ENCODE measurements at places on chromosomes 7 and 10.

GRCh38 chr10:86443069-86443468, 76.5 kb upstream of the GRID1 start:
- no peak for DNase-seq

DNA sequence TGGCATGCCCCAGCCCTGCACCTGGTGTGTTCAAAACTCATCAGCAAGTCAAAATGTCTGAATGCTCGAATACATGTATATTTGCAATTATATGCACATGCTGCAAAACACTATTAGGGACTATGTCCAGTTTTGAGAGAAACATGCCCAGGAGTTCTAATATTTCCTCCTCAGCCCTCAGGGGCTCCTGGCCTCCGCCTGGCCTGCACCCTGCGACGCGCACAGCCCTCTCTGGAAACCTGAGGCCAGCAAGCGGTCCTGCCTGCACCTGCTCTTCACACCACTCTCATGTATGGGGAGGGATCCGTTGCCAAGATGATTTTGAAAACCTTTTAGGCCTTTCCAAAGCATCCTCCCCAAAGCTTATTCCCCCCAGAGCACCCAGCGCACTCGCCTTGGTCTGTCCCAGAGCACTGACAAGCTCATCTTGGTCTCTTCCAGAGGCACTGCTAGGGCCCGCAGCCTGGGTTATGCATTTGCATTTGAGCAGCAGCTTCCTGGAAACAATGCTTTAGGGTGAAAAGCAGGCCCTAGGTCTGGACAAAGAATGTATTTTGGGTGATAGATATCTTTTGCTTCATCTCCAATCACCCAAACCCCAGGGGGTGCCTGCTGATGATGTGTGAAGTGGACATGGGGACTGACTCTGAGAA, 22.6 kb upstream of the CNPY1 start:
- DNase-seq: no peak

DNA sequence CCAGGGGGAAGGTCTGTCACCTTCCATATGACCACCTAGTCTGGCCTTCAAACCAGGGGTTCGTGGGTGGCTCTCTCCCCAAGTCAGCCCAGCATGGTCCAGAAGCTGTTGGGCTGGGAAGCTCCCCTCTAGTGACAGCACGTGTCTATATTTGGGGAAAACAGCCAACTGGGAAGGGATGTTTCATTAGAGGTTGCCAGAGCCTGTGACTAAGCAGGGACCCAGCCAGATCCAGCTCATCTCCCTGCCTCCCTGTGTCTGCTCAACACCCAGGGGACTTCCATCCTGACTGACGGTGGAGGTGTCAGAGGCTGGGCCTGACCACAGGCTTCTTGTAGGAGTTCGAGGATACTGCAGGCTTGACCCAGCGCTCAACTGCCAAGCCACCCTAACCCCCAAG, 10.5 kb downstream of the STYXL1 start:
- DNase-seq: no peak

- DNase-seq: no peak
Observed at GRCh38 chr7:29156907-29157452, 10.6 kb upstream of the CPVL start.

GRCh38 chr10:50226610-50227009, 24.7 kb downstream of the ASAH2 start:
- DNase-seq: no peak

DNA sequence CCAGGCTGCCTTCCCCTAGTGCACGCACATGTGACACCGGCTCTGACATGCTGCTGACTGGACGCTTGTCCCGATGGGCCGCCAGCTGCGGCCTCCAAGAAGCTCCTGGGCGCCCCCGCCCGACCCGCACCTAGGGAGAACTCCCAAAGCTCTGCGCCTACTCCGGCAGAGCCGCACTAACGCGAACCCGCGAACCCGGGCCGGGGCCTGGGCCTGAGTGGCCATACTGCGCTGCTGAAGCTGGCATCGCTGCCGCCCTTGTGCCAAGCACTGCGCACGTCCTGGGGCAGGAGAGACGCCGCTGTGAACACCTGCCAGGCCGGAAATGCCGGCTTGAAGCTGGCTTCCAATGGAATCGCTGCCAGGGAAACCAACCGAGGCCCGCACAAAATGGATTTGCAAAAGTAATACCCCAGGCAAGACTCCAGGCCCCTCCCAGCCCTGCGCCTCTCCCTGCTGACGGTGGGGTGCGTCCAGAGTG, 85.1 kb downstream of the WASHC2A start:
- no peak for DNase-seq

DNA sequence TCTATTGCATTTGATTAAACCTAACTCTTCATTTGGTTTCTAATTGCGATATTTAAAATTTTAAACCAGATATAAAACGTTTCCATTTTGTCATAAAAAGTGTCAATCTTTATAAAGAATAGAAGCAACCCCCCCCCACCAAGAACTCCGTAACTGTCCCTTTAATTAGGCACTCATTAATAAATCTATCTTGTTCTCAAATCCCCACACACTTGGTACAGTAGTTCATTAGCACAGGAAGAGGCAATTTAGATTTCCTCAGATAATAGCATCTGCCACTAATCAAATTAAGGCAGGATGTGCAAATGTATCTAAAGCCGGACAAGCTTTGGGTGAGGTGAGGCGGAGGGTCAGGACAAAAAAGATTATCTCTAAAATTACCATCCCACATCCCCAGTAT, 1143.3 kb upstream of the AUTS2 start:
- DNase-seq: no peak

- no peak for DNase-seq
Observed at GRCh38 chr10:18759575-18759974, 100.3 kb downstream of the ARL5B start.

- peak; percentile 95 for DNase-seq
Observed at GRCh38 chr10:72297281-72297804, 23.6 kb downstream of the DDIT4 start.

GRCh38 chr7:46948716-46949115, 633.2 kb downstream of the TNS3 start:
- no peak for DNase-seq

DNA sequence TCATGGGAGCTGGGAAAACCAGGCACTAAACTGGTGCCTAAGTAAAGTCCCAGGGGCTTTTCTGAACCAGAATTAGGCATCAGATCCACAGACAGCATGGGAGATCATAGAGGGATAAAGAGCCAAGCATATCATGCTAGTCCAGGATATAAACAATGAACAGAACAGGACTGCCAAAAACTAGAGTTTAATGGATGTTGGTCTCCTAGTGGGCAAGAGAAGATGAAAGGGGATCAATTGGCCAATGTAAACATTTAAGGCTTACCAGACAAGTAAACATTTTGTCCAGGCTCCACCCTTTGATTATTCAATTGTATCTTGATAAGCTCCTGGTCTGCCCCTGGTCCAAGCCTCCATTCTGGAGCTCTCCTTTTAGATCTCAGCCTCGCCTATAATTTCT, 18.9 kb downstream of the MACC1 start:
- no peak for DNase-seq

- no peak for DNase-seq
Observed at GRCh38 chr7:115775981-115776380, 254.6 kb downstream of the TFEC start.

DNA sequence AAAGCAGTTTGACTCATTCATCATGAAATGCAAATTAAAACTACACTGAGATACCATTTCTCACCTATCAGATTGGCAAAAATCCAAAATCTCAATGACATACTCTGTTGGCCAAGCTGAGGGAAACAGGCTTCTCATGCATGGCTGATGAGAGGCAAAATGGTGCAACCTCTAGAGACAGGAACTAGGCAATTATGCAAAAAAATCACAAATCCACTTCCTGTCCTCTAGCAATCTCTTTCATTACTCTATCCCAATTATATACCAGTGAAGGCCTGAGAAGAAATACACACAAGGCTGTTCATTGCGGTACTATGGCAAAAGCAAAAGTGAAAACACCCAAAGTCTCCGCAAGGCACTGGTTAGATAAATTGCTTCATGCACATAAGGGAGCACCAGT, 25.9 kb upstream of the PTPRN2 start:
- DNase-seq: no peak

- DNase-seq: no peak
Observed at GRCh38 chr7:103343758-103344452, 662 bp downstream of the DNAJC2 start.

GRCh38 chr7:4066206-4066605, 615.9 kb upstream of the FOXK1 start:
- no peak for DNase-seq

- no peak for DNase-seq
Observed at GRCh38 chr10:48878091-48878490, 61.5 kb downstream of the LRRC18 start.

DNA sequence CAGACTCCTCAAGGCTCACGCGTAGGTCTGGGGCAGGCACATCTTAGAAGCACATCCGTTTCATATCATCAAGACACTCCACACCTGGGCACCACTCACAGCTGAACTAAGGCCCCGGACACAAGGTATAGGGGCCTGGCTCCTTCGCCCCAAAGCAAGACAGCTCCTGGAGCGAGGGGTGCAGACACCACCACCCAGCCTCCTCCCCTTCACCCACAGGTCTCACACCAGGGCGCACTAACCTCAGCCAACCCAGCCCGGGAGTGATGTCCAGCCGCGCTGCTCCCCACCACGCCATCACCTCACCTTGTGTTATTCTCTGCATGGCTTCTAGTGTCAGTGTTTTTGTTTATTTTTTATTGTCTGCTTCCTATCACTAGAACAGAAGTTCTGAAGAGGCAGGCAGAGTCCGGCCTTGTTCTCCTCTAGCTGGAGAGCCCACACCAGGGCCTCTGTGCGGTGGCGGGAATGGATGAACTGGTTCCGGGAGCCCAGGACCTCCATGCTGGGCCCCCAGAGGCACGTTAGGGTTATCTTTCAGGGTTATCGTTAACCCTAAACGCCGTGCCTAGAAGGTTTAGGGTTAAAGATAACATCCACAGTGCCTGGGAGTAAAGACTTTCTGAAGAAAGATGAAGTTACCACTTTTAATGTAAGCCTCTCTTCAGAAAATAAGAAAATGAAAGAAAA, 21.8 kb downstream of the BRI3 start:
- DNase-seq: no peak

- DNase-seq: no peak
Observed at GRCh38 chr7:21544715-21545114, 1.9 kb downstream of the DNAH11 start.

GRCh38 chr7:22717760-22718159, 9.2 kb upstream of the IL6 start:
- DNase-seq: no peak

DNA sequence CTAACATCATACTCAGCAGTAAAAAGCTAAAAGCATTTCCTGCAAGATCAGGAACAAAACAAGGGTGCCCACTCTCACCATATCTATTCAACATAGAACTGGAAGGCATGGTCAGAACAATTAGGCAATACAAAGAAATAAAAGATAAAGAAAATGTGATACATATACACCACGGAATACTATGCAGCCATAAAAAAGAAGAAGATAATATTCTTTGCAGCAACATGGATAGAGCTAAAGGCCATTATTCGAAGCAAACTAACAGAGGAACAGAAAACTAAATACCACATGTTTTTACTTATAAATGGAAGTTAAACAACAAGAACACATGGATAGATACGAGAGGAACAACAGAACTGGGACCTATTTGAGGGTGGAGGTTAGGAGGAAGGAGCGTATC, 652.7 kb downstream of the GRID1 start:
- DNase-seq: no peak

DNA sequence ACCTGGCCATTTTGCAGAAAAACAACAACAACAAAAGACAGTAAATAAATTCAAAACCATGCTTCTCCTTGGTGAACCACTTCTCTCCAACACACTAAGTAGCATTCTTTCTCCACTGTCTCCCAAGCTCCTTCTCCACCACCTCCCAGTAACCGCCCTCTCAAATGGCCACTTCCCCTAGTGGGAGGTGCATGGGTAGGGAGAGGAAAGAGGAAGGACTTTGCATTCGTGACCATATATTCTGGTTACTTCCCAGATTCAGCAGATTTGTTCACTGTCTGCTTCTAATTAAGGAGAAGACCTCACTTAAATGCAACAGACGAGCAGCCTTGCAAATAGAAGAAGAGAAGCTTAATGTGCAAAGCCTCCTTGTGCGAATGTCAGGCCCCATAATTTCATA, 166.8 kb downstream of the SORCS1 start:
- DNase-seq: no peak

GRCh38 chr7:112467867-112468266, 12.9 kb upstream of the LSMEM1 start:
- DNase-seq: no peak

- DNase-seq: no peak
Observed at GRCh38 chr7:39228946-39229345, 251.2 kb downstream of the POU6F2 start.

DNA sequence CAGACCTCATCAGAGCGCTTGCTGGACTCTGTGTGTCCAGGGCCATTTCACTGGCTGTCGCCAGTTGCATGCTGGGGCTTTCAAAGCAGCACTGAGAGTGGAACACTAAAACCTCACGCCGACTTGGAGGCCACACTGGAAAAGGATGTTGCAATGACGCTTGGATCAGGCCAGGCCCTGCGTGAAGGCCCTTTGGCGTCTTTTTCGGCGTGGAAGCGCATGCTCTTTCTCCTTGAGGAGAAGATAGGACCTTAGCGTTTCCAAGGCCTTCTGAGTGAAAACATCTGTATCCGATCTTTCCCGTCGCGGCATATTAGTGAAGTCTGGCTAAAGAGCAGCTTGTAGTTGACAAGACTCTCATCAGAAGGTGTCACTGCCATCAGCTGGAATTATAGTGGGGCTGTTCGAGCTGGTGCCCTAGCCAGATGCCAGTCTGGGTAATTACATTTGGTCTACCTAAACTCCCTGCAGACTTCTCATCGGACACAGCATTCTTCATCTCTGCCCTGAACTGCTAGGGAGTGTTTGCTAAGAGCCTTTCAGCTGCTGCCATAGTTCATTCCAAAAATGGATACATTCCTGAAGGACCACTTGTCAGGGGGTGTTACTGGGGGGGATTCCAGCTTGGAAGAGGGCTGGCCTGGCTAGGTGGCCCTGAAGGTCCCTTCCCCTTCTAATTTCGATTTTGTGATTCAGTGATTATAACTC, 167.7 kb upstream of the TCF7L2 start:
- no peak for DNase-seq

DNA sequence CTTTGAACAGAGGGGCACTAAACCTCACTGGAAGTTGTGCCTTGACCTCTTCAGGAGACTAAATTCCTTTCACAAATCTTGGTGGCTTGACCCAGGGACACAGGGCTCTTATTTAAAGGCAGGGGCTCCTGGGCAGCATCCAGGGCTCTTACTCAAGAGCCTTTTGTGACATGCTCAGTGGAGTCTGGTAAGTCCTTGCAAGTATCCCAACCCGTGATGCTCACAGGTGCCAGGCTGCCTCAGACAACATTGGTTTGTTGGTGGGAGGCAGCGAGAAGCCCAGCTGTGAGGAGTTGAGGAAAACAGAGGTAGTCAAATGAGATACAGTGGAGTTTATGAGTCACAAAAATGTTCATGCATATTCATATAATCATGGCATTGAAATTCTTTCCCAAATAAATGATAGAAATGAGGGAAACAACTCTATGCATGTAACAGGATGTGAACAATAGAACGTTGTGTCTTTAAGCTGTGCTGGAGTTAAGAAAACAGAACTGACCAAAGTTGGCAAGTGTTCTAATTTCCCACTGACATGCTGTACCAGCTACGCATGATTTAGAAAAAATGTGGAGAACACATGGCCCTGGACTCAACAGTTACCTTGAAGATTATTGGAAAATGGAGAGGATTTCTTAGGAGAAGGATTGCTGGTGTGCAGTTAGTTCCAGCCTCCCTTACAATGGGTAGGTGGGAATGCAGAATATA, 654.5 kb upstream of the COBL start:
- DNase-seq: no peak

- no peak for DNase-seq
Observed at GRCh38 chr10:13990946-13991345, 339.8 kb downstream of the FRMD4A start.

- DNase-seq: peak; percentile 57
Observed at GRCh38 chr7:129951226-129952085, 1.3 kb downstream of the UBE2H start.
